ENCODE measurements at places on chromosomes 4 and X.

DNA sequence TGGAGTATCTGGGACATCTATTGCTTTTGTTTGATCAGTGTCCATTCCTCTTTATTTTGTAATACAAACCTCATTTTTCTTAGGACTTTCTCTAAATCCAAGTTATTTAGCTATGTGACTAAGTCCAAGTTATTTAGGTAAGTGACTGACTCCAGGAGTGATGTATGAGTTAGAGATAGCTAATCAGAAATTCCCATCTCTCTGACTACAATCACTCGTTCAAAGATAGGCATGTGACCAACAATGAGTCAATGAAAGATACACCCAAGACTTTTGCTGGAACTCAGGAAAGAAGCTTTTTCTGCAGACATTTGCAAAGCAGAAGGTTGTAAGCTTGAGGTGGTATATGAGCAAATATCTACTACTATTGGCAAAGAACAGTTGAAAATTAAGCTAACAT is 72.5 kb upstream of the KCNIP4 start:
- no peak for DNase-seq

DNA sequence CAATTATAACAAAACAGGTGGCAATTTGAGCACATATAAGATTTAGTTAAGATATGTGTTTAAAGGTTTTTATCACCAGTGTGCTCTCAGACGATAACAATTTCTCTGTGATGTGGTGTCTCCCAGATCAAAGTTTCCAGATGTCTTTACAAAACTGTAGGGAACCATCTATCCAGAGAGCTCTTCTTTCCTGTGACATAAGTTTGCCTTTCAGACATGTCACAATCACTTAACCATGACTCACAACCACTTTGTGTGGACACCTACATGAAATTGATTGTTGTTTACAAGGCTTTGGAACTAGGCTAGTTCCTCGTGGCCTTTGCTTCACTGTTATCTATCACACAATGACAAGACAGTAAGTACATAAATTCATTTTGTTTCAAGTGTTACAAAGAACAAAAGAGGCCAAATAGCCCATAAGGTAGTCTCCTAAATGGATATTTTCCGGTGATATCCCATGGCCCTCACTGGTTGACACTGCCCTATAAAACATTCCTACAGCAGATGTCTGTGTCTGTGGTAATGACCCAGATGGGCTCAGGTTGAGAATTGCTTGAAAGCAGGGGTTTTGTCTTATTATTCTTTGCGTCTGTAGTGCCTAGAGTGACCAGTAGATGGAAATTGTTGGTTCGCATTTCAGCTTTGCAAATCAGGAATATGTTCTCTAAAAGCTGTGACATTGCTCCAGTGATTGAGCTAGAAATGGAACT is 297.8 kb upstream of the FAM241A start:
- DNase-seq = no peak

- DNase-seq = no peak
These were observed 200.3 kb upstream of the TENM3 start for GRCh38 chr4:182042945-182043344.

DNA sequence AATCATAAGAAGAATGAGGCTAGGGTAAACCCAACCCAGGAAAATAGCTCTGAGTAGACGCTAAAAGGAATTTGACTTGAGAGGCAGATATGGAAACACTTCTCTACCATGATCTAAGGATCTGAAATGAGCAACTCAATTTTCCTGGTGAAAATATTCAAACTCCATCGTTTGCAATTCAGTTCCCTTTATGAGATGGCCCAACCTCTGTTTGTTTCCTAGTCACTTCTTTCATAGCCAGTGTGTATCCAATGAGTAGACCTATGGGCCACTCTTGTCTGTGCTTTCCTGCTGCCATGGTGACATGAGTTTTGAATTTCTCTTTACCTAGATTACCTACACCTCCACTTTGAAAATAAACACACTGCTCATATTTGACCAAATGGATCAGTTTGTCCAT is 176.2 kb upstream of the GPRIN3 start:
- no peak for DNase-seq

- no peak for DNase-seq
These were observed 53.9 kb downstream of the BCOR start for GRCh38 chrX:40043895-40044294.

DNA sequence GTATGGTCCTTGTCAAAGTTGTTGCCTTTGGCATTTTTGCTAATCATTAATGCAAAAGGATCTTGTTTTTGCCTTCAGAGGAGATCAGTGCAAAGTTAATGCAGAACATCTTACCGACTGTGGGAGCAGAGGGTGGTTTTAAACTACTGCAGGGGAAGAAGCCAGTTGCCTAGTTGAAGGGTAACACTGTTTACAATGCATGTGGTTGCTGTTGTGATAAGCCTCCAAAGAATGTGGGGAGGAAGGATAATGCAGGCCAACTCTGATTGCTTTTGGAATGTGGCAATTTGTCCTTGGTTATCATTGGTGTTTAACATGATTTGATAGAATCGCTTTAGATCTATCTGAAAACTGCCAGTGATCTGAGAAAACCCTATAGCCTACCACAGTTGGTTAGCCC is 204.3 kb upstream of the TLL1 start:
- no peak for DNase-seq

- DNase-seq = no peak
These were observed 21.8 kb upstream of the CCNI start for GRCh38 chr4:77097611-77098010.

DNA sequence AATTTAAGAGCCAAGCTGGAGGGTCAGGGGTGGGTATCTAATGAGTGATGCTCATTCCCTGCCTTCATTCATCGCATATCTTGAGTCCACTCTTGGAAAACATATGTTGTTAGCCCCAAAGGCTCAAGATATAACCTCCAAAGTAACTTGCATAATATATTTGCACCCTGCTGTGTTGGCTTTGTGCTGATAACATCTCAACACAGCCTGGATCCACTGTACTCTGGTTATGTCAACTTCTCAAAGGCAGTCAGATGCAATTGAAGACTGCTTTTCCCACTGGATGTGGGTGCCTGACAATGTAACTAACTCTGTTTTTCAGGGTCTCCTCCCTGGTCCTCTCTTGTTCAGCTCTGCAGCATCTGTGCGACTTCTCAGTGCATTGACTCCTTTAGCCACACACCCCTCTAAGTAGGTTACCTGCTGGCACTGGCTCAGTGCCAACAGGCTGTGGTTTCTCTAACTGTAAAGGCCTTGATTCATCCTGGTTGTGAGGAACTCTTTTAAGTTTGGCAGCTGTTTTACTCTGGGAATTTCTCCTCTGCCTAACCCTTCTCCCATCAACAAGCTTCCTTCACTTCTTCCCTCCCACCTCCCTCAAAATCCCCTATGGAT is 28.1 kb downstream of the SLC16A2 start:
- DNase-seq = no peak
